Myocyte (in vitro differentiated cells): ENCODE measurements at places on chromosomes 12 and 14. TPM values are rescaled to one million over a fixed set of nuclear protein-coding genes. Genes with fewer than 3 reads are reported as not detected.

GRCh38 chr14:103546652-103547454 is 15.6 kb downstream of the BAG5 start:
- no peak for DNase-seq

DNA sequence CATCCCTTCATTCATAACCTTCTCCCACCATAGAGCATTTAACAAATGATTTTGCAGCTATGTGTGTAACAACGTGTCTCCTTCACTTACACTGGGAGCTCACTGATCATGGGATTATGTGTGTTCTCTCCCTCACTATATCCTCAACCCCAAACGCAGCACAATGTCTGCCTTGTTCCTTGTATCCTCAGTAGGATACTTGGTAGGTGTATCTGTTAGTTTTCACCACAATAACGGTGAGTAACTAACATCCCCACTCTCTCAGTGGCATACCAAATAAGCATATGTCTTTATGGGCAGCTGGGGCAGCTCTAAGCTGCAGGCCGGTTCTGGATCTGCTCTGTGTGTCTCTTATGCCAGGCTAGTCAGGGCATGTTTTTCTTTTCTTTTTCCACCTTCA is 166.7 kb upstream of the PWP1 start:
- DNase-seq, result no peak

Gene CEBPE
- not detected in 2 replicates for total RNA-seq

Gene SERPINA12
- not detected in 2 replicates for total RNA-seq

Gene KRT78
- total RNA-seq, result not detected in 2 replicates
